ENCODE measurements at places on chromosomes 11 and 22.

DNA sequence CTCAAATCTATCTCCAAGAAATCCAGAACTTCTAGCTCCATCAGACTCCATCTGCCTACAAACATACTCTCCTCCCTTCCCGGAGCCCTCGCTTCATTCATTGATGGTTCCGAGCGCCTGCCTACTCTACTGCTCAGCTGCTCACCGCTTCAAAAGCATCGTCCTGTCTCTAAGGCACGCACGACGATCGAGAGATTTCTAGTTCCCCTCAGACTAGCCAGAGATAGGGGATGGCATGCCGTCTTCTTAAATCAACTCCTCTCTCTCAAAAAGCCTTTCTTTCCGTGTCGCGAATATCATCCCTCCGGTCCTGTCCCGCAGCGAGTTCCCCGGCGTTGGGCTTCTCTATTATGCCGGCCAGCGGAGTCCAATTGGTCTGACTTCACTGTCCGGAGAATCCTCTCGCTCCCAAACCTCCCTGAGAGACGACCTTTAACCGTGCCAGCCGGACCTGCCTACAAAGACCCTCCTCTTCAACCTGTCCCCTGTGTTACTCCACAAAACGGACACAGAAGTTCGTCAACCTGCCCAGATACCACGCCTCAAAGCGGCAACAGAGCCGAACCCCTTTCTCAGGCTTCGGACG, 592 bp downstream of the EEF1G start:
- DNase-seq: peak; percentile 37

GRCh38 chr22:30695871-30696655, 1.4 kb downstream of the OSBP2 start:
- DNase-seq: no peak

DNA sequence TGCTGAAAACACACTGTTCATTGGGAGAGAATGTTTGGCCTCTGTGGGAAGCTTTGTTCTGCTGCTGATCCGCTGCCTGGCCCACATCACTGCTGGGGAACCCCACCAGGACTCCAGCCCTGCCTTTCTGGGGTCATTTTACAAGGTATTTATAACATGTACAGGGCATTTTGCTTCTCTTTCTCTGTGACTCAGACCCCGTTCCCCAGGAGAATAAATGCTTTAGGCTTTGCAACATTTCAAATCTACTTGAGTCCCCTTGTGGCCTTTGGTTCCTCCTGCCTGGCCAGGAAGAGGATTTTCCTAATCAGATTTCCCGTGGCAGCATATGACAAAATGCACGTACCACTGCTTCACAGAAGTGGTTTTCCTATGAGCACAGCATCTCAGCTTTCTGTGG, 43.0 kb downstream of the BTG4 start:
- DNase-seq: no peak

GRCh38 chr11:117796872-117797529, at the start of gene DSCAML1:
DSCAML1 (minus strand) TSS chr11:117797216; CDS start chr11:117797079, 137 bp downstream.
- DNase-seq: no peak

DNA sequence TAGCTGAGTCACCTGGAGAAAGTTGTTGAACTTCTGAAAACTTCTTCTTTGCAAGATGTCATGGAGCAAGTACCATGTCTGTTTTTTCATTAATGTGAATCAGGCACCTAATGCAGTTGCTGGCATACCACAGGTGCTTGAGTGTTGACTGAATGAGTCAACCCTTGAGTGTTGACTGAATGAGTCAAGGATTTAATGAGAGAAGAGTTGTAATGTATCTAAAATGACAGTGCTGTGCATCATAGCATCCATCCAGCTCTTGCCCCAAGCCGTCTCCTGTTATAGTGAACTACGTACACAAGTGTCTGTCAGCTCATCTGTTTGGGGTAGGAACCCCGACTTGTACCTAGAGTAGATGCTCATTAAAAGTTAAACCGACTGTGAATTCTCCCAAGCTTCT, 93.1 kb downstream of the CWC15 start:
- no peak for DNase-seq

- no peak for DNase-seq
Observed at GRCh38 chr11:66391322-66391721, 19.8 kb upstream of the SLC29A2 start.

DNA sequence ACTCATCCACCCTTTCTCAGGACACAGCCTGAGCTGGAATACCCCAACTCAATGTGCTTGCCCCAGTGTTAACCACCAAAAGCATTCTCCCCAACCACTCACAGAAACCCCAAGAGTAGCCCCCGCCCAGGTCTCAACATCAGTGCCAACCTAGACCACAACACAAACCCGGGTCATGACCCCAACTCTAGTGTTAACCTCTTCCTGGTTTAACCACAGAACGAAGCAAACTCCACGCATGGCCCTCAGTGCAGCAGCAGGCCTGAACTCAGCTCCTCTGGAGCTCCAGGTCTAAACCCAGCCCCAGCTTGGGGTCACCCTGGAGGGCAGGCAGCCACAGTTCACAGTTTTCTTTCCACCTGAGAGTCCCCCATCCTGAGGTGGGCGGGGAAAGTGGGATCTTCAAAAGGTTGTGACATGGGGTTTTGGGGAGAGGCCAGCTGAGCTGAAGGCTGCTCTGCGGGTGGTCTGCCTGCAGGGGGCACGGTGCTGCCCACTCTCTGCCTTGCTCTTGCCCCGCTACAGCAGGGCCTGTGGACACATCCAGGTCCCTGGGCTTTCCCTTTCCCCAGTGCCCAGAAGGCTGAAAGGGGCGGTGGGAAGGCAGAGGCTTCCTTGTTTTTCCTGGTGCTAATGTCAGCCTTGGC, 37.9 kb downstream of the NECTIN1 start:
- no peak for DNase-seq

DNA sequence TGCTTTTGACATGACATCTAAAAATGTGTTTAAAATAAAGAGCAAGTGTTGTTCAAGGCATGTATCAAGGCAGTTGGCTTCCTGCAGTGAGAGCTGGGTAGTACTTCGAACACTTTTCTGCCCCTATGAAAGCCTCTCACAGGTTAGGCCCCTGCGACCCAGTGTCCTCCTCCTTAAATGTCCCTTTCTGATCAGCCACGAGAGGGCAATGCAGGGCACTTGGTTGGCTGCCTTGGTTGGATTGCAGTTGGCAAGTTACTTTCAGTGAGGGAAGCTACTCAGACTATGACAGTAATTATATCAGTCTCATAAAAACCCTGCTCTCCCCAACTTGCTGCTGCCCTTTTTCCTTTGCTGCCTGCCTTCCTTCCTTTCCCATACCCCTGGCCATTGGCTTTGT, 743.8 kb downstream of the NTM start:
- DNase-seq: peak; percentile 43

DNA sequence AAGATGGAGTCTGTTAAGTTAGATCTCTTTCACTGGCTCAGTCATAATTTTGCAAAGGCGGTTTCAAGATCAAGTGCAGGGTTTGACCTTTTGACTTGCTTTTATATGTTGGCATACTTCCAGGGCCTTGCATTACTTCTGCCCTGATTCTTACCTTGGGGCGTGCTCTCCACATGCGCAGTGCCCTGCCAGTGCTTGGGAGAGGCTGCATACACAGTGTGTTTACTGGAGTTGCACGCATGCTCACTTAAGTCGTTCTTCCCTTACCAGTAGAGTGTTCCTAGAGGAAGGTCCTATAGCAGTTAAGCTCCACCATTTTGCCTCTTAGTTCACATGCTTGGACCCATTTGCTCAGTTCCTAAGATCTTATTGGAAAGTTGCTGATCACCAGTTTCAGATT, 21.0 kb upstream of the TMEM123 start:
- no peak for DNase-seq

DNA sequence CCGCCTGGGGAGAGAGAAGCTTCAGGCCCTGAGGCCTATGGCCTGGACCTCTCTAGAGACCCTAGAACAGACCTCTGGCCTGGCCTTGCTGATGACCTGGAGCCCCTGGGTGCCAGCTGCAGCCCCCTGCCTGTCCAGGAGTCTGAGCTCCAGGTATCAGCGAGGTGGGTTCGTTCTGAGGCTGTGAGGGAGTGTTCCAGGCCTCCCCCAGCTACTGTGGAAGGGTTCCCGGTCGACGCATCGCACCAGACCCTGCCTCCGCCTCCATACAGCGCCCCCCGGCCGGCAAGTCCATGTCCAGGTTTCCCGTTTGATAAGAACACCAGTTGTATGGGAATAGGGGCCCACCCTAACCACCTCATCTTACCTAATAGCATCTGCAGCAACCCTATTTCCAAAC, 111.1 kb downstream of the KCNQ1 start:
- DNase-seq: no peak

DNA sequence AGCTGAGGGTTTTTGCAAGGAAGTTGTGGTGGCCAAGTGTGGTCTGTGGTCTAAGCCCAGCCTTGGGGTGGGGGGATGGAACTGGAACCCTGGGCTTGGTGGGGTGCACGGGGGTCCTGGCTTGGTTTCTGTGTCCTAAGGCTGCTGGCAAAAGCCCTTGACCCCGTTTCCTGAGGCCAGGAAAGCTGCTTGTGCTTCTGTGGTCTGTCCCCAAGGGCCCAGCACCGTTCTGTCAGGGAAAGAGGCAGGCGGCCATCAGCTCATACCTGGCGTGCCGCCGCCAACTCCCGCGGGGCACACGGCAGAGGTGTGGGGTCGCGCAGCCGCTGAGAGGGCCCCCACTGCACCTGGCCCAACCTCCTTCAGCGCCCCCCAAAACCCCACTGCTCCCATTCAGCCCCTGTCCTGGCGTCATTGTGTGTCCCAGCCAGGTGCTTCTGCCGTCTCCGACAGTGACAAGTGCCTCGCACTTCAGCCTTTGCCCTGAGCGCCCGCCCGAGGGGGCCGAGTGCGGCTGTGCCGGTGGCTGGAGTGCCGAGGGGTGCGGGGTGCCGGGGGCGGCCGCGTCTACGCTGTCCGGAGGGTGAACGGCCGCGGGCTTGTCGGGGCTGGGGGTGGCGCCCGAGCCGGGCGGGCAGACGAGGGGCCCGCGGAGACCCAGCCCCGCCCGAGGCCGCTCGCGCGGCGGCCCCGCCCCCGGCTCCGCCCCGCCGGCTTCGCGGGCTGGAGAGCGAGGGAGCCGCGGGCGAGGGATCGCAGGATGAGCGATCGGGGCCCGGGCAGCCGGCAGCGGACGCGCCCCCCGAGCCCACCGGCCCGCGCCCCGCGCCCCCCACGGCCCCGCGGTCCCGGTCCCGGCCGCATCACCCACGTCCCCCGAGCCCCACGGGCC, at the start of gene CNIH2:
Gene CNIH2 (plus strand): TSS at position 705 of the 892 bp plus-strand sequence. CDS start 282 bp downstream, outside the sequence.
- DNase-seq: no peak

- DNase-seq: no peak
Observed at GRCh38 chr11:134120143-134120850, 51.4 kb downstream of the JAM3 start.

DNA sequence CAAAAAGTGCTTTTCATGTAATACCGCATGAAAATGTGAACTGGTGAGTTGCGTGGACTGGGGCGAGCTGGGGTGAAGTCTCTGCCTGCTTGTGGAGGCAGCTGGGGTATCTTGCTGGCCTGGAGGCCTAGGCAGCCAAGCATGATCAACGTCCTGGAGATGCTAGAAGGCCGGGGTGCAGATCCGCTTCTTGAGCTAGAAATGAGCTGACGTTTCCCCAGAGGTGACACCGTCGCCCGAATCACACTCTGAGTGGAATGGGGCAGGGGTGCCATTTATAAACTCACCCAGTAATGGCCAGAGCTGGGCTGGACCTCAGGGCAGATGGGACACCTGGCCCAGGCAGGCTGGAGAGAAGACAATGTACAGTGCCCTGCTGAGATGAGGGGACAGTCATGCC, 1513.0 kb downstream of the TBC1D22A start:
- DNase-seq: no peak

GRCh38 chr11:60251485-60252212, 8.7 kb upstream of the MS4A4E start:
- peak; percentile 17 for DNase-seq

- DNase-seq: no peak
Observed at GRCh38 chr11:70510106-70510505, 111.8 kb downstream of the CTTN start.

Measured in NCI-H524 (cell line).